Breast epithelium (tissue), 4 donors: ENCODE measurements at places on chromosomes 11 and 22. TPM values are rescaled to one million over a fixed set of nuclear protein-coding genes. Genes with fewer than 3 reads are reported as not detected.

DNA sequence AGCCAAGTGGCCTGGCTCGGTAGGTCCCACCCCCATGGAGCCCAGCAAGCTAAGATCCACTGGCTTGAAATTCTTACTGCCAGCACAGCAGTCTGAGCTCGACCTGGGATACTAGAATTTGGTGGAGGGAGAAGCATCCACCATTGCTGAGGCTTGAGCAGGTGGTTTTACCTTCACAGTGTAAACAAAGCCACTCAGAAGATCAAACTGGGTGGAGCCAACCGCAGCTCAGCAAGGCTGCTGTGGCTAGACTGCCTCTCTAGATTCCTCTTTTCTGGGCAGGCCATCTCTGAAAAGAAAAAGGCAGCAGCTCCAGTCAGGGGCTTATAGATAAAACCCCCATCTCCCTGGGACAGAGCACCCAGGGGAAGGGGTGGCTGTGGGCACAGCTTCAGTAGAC is 22.3 kb upstream of the OR5B21 start:
- DNase-seq: no peak

DNA sequence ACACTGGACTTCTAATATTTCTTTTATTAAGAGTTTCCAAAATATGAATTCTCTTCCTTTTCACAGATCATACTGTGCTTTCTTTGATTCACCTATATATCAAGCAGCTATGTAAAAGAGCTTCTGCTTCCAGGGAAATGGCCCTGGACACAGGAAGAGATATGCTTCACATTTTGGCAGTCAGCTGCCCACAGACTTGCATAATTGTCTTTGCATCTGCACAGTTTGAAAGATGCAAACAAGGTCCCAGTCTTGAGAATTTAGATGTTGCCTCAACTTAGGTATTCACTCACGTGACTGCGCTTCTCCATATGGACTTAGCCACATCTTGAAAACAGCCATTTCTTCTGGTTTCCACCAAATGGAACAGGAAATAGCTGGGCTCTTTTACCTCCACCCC is 92.3 kb upstream of the POU2AF2 start:
- DNase-seq: no peak

GRCh38 chr11:113289431-113290187 is 24.8 kb upstream of the TTC12 start:
- DNase-seq: no peak

GRCh38 chr11:134252346-134253187 is 585 bp downstream of the THYN1 start:
- no peak for DNase-seq

- DNase-seq: no peak
Measured at GRCh38 chr11:57978686-57979531, 44.8 kb upstream of the OR9Q1 start.

DNA sequence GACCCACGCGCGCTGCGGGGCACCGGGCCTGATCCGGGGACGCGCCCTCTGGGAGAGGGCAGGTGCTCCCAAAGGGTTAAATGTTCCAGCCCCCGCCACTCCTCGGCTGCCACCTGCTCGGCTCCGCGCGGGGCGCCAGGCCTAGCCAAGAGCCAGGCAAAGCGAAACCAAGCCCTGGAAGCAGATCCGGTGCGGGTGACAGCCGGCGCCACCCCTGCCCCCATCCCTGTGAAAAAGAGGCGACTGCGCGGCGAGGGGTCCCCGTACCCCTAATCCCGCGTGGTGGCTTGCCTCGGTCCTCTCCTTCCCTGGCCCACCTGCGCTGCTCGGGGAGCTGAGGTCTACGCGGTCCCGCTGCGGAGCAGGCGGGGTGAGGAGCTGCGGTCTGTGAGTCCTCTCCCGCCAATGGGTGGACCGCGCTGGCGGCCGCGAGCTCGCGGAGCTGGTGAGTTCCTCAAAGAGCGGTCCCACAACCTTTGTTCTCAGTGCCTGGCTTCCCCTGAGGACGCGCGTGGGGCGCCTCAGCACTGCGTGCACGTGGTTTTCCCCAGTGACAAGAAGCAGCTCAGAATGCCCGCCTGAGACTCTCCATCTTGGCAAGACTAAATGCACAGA is at the start of gene ME3:
ME3 (minus strand) TSS at position 610 of the 615 bp plus-strand sequence.
- peak; percentile 54 for DNase-seq

DNA sequence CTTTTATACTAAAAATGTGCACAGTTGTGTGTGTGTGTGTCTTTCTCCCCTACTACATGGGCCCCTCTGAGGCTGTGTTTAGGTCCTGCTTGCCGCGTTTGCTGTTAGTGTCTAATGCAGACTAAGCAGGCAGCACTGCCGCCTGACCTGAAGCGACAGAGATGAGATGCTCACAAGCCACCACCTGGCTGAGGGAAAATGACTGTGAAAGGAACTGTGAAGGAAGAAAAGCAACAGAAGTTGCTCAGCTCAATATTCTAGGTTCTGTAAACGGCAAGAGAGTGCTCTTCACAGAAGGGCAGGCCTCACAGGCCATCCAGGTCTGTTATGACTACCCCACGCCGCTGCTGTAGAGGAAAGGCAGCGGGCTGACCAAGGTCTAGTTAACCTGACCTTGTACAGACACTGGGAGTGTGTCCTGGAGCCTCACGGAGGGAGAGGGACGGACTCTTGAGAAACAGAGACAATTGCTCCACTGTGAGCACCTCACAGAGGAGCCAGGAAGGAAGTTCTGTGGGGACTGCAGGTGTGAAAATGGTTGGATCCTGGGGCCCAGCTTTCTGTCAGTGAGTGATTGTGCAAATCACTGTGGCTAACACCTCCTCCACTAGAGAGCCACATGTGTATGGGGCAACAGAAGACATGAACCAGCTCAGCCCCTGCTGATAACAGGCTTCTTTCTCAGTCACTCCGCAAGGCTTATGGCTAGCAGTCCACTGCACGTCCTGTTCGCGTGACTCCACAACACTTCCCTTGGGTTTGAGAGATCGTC is 31.3 kb upstream of the YPEL1 start:
- no peak for DNase-seq

GRCh38 chr11:35717043-35717442 is 54.5 kb downstream of the TRIM44 start:
- DNase-seq: no peak

DNA sequence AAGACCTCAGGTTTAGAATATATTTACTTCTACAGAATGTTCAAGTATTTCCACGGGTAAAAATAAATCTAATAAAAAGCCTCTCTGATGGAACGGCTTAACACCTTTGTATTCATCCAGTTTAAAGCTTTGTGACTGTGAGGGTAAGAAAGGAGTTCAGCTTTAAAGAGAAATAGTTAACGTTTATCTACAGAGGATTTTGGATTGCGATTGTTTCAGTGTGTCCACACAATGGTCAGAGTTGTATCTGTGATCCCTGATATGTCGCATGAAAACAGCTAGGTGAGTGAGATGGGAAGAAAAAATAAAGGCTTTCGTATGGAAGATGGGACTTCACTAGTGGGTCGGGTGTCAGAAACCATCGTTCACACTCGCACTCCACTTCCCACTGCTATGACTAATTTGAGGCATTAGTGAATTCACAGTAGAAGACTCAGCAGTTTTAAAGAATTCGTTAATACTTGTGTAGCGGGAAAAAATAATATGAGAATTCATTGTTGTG is 1.6 kb downstream of the APLP2 start:
- DNase-seq: no peak

- no peak for DNase-seq
Measured at GRCh38 chr11:124442847-124443246, 2.6 kb downstream of the OR8B8 start.

DNA sequence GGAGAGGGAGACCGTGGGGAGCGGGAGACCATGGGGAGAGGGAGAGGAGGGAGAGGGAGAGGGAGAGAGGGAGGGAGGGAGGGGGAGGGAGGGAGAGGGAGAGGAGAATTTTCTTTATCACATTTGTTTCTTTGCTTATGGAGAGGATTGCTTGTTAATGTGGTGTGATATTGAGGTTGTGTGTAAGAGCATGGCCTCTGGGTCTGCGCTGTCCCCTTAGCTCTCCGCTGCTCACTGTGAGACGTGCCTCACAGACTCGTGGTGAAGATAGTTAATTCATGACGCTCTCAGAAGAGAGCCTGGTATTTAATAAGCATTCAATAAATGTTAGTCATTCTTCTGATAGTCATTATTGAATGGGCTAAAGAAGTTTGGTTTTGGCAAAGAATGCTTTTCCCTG is 26.2 kb downstream of the PPFIA1 start:
- no peak for DNase-seq

DNA sequence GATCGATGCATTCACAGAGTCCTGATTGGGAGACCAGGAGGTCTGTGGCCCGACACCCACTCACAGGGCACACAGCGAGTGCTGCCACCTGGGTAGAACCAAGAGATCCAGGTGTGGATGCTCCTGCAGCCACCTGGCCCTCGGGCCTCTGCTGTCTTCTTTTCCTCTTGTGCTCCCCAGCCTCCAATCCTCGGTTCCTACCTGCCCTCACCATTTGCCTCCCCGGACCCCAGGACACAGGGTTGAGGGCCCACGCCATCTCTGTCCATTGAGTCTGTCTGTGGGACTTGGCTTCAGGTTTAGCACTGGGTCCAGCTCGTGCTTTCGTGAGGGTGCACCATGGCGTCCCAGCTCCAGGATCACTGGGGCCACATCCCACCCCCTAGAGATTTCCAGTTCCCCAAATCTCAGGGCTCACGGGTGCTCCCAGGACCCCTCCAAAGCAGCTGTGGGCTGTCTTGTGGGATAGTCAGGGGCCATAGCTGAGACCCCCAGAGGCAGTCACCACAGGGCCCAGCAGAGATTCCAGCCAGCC is 591.1 kb downstream of the BRD1 start:
- DNase-seq: no peak

DNA sequence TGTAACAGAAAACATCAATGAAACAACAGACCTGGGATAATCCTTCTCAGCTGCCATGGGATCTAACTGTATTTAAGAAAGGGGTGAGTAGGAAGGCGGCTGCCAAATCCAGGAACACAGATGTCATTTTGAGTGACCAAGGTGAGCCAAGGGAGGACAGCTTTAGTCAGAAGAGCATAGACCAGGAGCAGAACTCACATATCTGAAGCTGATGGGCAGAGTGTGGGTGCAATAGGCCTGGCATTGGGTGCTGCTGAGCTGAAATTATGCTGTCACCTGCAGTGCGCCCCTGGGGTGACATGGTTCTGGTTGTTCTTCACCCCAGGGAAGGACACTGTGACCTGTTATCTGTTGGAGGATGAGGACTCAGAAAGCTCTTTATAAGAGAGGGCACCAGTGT is 88.9 kb upstream of the TOP3B start:
- DNase-seq: no peak

DNA sequence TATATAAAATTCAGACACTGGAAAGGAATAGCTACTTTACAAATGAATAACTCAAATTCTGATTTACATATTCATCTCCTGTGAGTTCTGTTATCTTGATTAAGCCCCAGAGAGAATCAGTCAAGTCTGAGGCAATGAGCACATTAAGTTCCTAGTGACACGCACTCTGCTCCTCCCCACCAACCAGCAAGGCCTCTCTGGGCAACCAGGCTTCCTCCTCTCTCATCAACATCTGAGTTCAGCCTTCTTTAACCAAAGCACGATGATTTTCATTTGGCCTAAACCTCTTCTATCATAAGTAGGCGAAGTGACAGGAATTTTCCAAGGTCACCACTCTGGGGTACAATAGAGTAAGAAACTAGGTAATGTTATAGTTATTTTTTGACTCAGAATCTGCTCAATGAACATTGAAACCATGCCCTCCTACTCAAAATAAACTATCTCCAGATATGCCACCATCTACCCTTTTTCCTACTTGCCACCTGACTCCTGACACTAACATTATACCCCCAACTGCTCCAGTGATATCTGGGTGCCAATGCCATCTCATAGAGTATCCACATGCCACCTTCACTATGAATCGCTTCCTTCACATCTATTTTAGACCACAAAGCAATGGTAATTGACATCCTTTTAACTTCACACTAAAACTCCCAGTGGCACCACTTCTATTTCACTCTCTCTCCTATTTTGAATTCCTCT is 114.8 kb downstream of the FAM76B start:
- DNase-seq: no peak

- no peak for DNase-seq
Measured at GRCh38 chr11:61743486-61744095, 8.8 kb upstream of the MYRF start.

- no peak for DNase-seq
Measured at GRCh38 chr11:129131316-129131715, 60.8 kb downstream of the ARHGAP32 start.

- peak; percentile 3 for DNase-seq
Measured at GRCh38 chr11:45679806-45680205, 14.4 kb upstream of the CHST1 start.

- DNase-seq: peak; percentile 54
Measured at GRCh38 chr11:134037046-134037908, 31.6 kb upstream of the JAM3 start.

GRCh38 chr11:18709414-18709813 is 10.8 kb downstream of the TMEM86A start:
- no peak for DNase-seq

DNA sequence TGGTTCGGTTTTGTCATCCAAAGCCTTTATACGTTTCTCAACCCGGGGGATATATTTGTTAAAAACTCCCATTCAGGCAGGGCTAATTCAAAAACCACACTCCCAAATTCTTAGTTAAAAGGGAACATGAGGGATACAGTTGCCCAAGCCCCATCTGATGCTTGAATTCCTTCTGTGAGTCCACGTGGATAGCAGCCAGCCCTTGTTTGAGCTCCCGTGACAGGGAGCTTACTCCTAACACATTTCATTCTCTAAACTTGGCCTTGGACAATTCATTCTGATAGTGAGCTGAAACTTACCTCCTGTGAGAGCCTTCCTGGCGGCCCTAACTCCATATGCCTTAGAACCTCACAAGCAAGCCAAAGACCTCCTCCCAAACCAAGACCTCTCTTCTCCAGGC is 357.5 kb downstream of the TENM4 start:
- no peak for DNase-seq

GRCh38 chr22:46769191-46769675 is 6.8 kb downstream of the TBC1D22A start:
- DNase-seq: no peak

DNA sequence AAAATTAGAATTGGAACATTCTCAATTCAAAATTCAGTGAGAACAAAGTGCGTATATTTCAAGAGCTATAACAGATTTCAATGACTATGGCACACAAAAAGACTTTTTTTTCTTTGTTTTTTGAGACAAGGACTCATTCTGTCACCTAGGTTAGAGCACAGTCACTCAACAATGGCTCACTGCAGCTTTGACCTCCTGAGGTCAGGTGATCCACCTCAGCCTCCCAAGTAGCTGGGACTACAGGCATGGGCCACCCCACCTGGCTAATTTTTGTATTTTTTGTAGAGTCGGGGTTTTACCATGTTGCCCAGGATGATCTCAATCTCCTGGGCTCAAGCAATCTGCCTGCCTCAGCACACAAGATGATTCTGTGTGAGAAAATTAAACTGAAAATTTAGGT is 51.5 kb downstream of the PIK3C2A start:
- no peak for DNase-seq

GRCh38 chr22:50141891-50142363 is 28.6 kb upstream of the PANX2 start:
- no peak for DNase-seq

OR51B5 gene
- total RNA-seq: 2.3 TPM

GLYATL1 gene
- not detected for total RNA-seq

NLRP14 gene
- total RNA-seq: under 0.01 TPM

PNPLA5 gene
- not detected for total RNA-seq

GVQW3 gene
- total RNA-seq: 3.9 TPM

PSMA1 gene
- 120 TPM for total RNA-seq

PARVA gene
- 109 TPM for total RNA-seq

MYOD1 gene
- not detected for total RNA-seq

PTPN5 gene
- 1.3 TPM for total RNA-seq

EWSR1 gene
- total RNA-seq: 224 TPM

ST3GAL4 gene
- total RNA-seq: 36.2 TPM

ARHGAP20 gene
- total RNA-seq: 11.8 TPM

DEAF1 gene
- 39.8 TPM for total RNA-seq

OR5T2 gene
- not detected for total RNA-seq

LRRC74B gene
- total RNA-seq: not detected
